Central memory CD8-positive, alpha-beta T cell (primary cell): ENCODE measurements at places on chromosomes 6 and 20.

DNA sequence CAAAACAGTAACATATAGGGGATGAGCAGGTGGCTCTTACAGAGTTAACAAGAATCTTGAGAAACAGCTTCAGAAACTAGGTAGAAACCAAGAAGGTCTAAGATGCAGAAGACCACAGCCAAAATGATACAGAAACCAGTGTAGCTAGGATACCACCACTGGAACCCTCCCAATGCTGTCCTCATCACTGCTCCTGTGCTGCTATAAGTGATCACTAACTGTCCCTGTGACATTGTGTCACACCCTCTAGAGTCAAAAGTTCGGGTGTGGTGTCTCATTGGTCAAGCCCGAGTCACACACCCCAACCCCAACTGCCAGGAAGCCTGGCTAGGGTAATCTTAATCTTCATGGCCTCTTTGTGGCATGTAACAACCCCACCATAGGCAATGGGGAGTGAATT, 153.1 kb downstream of the RCAN2 start:
- DNase-seq = no peak

DNA sequence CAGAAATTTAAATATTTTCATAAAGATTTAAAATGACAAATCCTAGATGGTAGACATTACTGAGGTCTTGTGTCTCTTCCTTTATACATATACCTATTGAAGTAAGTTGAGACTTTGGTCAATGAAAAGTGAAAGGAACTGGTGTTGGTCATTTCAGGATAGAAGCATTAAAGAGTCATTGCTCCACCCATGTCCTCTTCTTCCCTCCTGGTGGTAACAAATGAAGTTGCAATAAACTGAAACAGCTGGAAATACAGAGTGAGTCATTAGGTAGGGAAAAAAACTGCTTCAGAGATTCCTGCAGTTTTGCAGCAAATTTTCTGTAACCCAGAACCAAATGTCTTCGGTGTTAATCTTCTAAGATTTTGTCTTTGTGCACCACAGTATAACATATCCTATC, 448.0 kb downstream of the EYS start:
- no peak for DNase-seq

DNA sequence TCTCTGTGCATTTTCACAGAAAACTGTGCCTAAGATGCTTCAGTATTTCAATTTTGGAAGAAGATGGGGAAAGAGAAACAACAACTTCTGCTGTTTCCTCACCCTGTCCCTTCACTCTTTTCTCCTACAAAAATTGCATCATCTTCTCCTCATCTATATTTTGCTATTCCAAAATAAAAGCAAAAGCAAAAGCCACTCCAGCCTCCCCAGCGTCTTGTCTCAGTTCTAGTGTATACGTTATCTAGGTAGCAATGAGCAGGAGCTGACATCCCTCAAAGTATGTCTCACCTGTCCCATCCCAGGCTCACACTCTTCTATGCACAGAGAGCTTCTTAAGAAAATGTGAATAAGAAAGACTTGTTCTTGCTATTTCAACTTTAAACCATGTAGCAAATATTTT, 163.8 kb upstream of the TAB2 start:
- DNase-seq = no peak

DNA sequence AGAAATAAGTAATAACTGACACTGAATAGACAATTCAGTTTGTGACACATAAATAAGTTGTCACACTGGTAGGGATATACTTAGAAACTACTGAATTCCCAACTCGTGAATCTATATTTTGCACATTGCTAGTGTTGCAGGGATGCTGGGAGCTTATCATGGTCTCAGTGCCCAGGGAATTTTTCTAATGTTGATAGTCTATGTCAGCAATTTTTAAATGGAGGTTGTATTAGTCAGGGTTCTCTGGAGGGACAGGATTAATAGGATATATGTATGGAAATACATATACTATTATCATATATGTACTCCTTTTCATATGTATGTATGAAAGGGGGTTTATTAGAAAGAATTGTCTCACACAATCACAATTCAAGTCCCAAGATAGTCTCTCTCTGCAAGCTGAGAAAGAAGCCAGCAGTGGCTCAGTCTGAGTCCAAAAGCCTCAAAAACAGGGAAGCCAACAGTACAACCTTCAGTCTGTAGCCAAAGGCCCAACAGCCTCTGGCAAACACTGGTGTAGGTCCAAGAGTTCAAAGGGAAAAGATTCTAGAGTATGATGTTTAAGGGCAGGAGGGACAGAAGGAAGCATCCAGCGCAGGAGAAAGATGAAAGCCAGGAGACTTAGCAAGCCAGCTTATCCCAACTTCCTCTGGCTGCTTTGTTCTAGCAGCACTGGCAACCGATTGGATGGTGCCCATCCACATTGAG, 980.9 kb upstream of the GJE1 start:
- no peak for DNase-seq

GRCh38 chr6:6239598-6240581, 80.6 kb downstream of the F13A1 start:
- no peak for DNase-seq

- DNase-seq = no peak
These were observed 203.9 kb upstream of the RAB32 start for GRCh38 chr6:146339716-146340115.

DNA sequence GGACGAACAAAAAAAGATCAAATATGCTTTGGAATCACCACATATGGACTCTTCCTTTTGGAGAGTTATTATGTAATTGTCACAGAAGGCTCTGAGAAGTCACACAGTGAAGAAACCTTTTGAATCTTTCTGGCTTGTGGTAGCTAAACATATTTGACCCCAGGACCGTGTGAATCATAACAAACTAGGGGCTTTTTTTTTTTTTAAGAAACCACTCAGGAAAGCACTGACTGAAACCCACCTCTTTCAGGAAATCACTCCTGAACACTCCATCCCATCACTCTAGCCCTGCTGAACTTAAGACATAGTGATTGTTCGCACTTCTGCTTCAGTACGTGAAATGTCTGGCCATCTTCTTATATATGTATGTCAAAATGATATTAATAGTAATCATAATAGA, 495.9 kb upstream of the ARID1B start:
- DNase-seq = no peak

DNA sequence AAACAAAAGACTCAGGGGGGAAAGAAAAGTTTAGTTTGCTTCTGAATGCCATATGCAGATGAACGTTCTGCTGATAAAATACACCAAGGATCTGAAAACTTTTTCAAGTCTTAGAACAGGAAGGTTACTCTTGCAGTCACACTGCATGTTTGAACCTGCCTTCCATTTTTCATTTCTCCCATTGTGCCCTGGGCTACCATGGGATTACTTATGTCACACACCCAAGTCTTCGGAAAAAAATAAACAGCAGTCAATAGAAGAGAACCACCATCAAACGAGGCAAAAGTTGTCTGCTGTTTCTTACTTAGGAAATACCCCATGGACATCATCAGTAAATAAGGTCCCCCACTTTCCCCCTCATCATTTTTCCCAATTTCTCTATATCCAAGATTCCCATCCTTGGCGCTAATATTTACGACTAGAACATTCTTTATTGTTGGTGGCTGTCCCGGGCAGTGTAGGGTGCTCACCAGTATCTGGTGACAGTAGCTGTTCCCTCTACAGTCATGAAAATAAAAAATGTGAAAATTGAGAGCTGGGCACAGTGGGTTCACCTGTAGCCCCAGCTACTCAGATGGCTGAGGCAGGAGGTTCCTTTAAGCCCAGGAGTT, 202.5 kb downstream of the BCAS1 start:
- DNase-seq = no peak

- no peak for DNase-seq
These were observed 893.7 kb downstream of the TFAP2A start for GRCh38 chr6:9521152-9521530.

- DNase-seq = no peak
These were observed 3.3 kb upstream of the PACSIN1 start for GRCh38 chr6:34462551-34462971.

GRCh38 chr6:168387911-168388310, 53.1 kb upstream of the SMOC2 start:
- DNase-seq = no peak

GRCh38 chr6:106316375-106316766, 9.2 kb downstream of the ATG5 start:
- no peak for DNase-seq

GRCh38 chr20:1166948-1167720, 17.6 kb downstream of the TMEM74B start:
- DNase-seq = no peak

- no peak for DNase-seq
These were observed 32.5 kb upstream of the PRND start for GRCh38 chr20:4689220-4689619.

DNA sequence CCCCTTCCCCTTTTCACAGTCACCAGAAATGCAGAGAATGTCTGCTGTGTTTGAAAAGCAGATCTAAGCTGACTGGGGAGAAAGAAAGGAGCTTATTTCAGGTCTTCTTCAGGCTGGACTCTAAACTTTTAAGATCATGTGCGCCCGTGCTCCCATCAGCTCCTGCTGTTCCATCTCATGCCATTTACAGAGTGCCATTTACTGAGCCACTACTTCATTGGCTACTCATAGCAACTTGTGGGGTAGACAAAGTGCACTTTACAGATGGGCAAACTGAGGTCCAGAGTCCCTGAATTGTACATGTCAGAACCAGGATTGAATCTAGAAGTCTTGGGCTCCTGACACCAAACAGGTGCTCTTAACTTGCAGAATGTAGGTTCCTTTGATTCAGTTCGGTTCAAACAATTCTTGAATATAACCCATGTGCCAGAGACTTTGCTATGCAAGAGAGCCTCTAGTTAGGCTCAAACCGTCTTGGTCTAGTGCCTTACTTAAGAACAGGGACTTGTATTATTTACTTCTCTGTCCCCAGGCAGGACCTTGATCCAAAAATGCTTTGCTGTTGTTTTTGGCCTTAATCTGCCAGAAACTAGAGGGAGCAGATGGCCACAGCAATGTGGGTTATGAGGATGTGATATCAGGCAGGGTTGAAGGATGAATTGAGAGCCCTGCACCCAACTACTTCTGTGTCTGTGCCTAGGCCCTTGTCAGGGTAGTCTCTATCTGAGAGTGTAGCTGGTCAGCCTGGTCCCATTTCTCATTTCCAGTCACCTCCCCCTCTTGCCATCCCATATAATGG, 56.4 kb downstream of the RALY start:
- no peak for DNase-seq

DNA sequence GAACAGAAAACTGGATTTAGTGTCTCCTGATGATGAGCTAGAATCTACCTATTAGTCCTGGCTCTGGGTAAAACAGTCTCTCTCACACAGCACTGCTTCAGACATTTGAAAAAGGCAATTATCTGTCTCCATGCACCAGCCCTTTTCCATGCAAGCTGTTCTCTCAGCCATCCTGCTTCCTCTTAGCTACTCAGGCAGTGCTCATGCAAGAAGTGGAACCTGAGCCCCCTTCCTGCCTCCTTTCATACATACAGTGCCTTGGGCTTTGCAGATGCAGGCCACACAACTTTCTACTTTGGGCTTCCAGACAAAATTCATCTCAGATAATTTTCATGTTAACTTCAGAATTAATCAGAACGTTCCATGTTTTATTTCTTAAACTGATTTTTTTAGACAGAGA, 151.3 kb downstream of the RALGAPA2 start:
- DNase-seq = no peak

DNA sequence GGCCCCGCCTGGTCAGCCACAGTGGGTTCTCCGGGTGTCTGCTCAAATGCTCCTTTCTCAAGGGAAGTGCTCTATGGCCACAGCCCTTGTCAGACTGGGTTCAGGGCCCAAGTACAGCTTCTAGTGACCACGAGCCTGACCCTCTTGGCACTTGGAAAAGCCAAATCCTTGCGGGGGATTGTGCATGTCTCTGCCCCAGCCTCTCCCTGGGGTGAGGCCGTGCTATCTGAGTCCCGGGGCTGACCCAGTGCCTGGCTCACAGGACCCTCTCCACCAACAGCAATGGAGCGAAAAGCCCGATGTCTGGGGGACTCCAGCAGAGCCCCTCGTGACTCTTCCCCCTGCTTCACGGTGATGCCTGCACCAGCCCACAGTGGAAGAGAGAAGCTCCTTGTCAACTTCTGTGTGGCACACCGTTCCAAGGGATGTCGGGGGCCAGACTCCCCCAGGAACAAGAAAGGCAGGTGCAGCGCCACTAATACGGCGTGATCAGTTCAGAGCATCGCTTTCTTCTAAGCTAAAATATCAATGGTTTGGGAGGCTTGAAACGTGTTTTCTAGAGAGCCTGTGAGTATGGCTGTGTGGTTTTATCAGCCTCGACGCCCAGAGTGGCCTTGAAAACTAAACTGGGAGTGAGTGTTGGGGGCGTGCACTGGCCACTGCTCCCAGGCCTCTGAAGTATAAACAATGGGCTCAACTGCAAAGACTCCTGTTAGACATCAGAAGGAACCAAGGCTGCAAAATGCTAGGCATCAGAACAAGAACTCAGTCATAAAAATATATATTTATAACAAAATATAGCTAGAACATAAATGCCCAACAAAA, 51.9 kb downstream of the DLL1 start:
- DNase-seq = no peak

- no peak for DNase-seq
These were observed 29.8 kb downstream of the CTNNBL1 start for GRCh38 chr20:37723668-37724067.

DNA sequence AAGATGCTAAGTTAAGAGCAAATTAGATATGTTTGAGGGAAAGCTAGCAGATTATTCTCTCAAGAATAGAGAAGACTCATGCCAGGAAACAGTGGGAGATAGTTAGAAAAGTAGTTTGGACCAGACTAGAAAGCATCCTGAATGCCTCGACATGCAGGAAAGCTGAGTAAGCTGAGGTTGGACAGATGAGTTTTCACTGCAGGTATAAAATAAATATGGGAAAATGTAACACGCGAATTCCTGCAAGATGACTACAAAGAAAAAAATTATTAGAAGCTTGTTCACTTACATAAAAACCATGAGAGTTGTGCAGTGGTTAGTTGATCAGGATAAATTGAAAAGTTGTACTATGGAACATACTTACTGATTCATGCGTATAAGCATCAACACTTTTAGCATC, 484.2 kb upstream of the MANEA start:
- DNase-seq = no peak

GRCh38 chr20:5882166-5882565, 68.2 kb downstream of the TRMT6 start:
- DNase-seq = no peak

DNA sequence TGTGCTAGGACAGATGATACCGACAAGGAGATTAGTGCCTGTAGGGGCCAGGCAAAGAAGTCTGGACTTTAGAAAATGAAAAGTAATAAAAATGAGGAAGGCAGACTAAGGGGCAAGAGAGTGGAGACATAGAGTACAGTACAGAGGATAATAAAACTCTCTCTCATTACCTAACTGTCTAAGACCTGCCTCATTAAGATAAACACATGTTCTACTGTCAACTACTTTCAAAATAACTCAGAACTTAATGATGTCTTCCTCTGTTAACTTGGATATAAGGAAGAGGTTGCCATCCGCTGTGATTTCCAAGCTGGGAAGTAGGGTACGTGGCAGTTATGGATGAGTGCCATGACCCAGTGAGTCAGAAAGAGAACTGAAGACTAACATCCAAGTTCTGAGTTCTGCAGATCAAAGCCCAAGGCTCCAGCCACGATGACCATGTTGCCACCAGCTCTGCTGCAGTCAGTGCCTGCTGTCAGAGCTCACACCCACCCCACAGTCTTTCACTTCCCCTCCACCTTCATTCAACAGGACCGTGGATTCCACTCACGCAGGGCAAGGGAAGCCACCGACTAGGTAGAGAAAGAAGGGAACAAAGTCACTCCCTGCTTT, 81.8 kb downstream of the KIF16B start:
- DNase-seq = no peak
